Fibroblast of skin of abdomen (primary cell): ENCODE measurements at places on chromosomes 3 and 15.

DNA sequence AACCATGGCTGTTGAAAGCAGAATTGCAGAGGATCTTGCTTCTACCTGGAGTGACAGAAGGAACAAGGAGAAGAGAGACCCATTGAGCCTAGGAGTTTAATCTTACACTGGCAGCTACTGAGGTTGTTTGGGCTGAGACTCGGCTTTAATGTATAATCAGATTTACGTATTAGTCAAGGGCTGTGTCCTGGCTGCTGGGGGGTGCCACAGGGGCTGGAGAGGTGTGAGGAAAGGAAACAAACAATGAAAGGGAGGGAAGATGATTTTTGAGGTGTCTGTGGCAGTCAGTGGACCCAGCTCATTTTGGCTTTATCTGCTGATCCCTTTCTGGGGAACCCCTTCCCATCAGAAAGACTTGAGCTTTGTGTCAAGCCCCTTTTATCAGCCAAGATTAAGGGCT, 95.7 kb downstream of the PRICKLE2 start:
- DNase-seq: no peak

DNA sequence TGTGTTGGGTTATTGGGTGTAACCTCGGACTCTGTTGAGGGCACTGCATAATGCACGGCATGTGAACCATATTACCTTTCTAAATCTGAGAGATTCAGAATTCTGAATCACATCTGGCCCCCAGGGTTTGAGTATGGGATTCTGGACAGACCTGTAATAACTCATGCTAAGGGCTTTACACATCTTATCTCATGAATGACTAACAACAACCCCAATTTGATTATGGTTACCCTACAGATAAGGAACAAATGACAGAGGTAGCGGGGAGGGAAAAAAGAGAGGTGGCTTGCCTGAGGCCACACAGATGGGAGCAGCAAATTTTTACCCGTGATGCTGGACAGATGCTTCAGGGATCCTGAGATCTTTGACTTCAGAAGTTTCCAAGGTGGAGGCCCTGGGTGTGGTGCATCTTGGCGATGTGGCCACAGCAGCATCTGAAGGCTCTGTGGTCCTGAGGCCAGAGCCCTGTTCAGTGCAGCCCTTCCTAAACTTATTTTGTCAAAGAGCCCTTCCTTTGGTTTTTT, 43.8 kb downstream of the POMGNT2 start:
- no peak for DNase-seq

- no peak for DNase-seq
Observed at GRCh38 chr15:89908226-89908625, 4.5 kb downstream of the ARPIN start.

- no peak for DNase-seq
Observed at GRCh38 chr3:56051052-56051451, 417.2 kb downstream of the ERC2 start.

DNA sequence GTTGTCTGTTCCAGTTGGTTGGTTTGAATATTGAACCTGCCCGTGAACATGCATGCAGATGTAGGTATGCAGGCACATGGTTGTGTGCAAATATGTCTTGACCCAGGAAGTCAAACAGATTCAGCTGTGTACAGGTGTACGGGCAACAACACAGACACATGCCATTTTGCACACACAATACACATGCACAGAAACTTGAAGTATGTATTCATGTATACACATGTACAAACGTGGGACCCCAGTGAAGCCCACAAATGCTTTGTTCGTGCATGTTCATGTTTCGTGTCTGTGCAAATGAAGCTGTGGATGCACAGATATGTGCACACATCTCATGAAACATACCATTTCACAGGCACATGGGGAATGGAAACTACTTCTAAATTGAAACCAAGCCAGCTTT, 30.7 kb downstream of the IDH3A start:
- no peak for DNase-seq

- no peak for DNase-seq
Observed at GRCh38 chr3:13824521-13825310, 55.2 kb downstream of the WNT7A start.
